ENCODE measurements at places on chromosomes 12 and 14.

- DNase-seq = no peak
Observed at GRCh38 chr14:101373690-101374295, 187.5 kb upstream of the DIO3 start.

- DNase-seq = no peak
Observed at GRCh38 chr12:124365726-124366430, 71.0 kb downstream of the RFLNA start.

DNA sequence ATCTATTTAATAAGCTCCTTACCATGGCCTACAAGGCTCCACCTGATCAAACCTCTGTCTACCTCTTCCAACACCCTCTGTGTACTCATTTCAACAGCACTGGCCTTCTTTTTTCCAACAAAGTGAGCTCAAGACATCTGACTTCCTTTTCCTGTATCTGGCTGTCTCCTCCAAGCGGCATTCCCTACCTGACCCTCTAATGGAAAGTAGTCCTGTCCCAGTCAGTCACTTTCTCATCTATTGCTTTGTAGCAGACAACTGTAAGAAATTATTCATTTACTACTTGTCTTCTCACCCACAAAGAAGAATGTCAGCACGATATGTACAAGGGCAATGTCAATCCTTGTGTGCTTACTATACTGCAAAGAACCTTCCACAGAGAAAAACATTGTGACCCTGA, 149.6 kb downstream of the MED13L start:
- DNase-seq = no peak

DNA sequence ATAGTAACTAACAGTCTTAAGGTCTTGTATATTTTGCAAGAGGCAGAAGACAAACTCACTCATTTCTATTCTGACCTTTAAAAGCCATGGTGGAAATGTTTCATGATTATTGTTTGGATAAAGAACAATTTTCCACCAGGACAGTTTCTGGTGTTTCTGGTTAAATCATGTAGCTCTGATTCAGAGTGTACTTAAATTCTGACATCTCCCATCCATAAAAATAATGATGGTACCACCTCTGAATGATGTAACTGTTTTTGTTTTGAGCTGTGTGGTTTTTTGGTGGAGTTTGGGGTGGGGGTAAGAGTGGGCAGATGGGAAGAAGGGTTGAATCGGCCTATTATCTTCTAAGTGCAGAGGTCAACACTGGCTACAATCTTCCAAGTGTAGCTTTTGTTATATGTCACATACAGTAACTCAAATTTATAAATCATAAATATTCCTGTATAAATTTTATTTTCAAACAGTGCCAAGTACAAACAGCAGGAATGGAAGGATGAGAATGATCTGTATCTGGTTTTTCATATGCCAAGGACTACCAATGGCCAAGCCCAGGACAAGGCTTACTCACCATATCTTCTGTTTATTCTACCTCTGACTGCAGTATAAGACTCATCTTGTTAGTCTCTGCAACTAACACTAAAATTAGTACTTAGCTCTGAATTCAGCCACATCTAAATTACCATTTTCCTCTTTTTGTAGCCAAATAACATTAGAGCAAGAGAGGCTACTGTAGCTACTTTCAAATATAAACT, 108.7 kb downstream of the BCAT1 start:
- DNase-seq = no peak

- no peak for DNase-seq
Observed at GRCh38 chr12:43102546-43103264, 449.3 kb downstream of the ADAMTS20 start.

- no peak for DNase-seq
Observed at GRCh38 chr12:103016381-103016780, 58.9 kb downstream of the ASCL1 start.

DNA sequence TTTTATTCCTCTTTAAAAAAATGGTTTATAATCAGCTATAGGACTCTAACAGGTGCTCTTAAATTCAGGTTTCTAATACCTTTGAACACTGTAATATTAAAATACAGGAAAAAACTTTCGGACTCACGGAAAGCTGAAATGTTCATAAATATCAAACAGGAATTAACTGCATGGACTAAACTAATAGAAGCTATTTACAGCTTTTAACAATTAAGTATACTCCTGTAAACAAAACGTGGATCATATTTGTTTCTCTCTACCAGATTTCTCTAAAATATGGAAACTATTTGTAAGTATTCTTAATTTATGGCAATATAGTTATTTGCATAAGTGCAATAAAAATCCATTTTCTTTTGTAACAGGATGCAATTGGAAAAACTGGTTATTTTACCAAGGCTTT, 108.9 kb upstream of the RESF1 start:
- DNase-seq = no peak

DNA sequence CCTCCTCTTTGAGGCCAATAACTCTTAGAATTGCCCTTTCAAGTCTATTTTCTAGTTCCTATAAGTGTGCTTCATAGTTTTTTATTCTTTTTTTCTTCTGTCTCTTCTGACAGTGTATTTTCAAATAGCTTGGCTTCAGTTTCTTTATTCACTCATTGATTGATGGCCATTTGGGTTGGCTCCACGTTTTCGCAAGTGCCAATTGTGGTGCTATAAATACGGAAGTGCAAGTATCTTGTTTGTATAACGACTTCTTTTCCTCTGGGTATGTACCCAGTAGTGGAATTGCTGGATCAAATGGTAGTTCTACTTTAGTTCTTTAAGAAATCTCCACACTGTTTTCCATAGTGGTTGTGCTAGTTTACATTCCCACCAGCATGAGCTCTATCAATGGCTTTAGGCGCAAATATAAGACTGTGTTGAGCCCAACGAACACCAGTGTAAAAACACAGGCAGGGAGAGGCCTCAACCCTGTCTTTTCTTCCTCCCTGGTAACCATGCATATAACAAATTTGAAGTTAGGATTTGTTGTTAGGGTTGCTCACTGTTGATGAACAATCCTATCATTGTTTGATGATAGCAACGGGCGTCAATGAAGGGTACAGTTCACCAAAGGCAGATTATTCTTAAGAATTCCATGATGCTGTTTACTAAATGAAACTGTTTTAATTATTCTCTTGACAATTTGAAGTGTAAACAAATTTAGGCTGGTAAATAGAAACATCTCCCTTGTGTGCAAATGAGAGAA, 13.3 kb upstream of the LMNTD1 start:
- no peak for DNase-seq

DNA sequence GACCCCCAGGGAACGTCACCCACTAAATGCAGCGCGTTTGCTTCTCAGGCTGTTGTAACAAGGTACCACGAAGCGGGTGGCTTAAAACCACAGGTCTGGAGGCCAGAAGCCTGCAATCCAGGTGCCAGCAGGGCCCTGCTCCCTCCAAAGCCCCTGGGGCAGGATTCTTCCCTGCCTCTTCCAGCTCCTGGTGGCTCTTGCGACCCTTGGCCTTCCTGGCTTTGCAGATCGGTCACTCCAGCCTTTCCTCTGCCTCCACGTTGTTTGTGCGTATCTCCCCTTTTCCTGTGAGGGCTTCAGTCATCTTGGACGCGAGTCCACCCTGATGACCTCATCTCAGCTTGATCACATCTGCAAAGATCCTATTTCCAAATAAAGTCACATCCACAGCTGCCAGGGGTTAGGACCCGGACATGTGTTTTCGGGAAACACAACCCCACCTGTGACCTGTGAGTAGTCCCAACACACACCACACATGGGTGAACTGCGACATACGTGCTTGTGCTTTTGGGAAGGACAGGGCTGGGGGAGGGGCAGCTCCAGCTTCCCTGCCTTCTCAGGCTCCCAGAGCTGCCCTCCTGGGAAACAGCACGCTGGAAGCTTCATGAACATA, 114.5 kb upstream of the NCOR2 start:
- peak; percentile 77 for DNase-seq

DNA sequence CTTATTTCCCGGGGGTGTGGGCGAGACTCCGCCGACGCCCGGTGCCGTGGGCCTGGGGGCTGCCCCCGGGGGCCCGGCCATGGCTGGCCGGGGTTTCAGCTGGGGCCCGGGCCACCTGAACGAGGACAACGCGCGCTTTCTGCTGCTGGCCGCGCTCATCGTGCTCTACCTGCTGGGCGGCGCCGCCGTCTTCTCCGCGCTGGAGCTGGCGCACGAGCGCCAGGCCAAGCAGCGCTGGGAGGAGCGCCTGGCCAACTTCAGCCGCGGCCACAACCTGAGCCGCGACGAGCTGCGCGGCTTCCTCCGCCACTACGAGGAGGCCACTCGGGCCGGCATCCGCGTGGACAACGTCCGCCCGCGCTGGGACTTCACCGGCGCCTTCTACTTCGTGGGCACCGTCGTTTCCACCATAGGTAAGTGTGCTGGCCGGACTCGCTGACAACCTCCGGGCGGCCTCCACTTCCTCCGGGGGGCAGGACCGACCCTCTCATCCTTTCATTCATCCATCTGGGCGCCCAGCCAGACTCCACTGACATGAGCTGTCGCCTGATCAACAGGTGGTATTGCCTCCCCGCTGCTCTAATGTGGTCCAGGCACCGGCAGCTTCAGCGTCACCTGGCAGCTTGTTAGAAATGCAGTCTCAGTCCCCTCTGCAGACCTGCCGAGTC, 467 bp downstream of the KCNK13 start:
- DNase-seq = peak; percentile 45

- no peak for DNase-seq
Observed at GRCh38 chr12:102433304-102433703, 47.1 kb downstream of the IGF1 start.

DNA sequence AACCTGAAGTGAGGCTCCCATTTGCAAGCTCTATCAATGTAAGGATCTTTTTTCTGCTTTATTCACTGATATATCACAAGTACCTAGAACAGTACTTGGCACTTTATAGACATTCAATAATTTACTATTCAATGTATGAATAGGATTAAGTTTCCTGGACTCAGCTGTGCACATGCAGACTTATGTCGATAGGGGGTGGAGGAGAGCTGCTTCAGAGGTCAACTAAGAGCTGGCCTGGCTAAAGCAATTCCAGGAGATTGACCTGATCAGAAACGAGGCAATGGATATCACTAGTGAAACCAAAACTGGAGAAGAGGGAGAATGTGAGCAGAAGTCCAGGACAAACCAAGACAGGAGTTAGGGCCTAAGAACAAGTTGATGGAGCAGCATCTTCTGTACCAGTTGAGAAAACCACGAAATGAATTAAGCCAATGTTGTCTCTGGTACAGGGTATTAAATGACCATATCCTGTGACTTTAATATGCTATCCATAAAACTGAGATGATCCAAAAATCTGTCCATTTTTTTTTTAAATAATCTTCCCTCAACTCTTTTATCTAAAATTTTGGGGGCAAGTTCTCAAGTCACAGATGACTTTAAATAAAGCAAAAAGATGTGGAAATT, 169.2 kb downstream of the PIK3C2G start:
- DNase-seq = peak; percentile 30

DNA sequence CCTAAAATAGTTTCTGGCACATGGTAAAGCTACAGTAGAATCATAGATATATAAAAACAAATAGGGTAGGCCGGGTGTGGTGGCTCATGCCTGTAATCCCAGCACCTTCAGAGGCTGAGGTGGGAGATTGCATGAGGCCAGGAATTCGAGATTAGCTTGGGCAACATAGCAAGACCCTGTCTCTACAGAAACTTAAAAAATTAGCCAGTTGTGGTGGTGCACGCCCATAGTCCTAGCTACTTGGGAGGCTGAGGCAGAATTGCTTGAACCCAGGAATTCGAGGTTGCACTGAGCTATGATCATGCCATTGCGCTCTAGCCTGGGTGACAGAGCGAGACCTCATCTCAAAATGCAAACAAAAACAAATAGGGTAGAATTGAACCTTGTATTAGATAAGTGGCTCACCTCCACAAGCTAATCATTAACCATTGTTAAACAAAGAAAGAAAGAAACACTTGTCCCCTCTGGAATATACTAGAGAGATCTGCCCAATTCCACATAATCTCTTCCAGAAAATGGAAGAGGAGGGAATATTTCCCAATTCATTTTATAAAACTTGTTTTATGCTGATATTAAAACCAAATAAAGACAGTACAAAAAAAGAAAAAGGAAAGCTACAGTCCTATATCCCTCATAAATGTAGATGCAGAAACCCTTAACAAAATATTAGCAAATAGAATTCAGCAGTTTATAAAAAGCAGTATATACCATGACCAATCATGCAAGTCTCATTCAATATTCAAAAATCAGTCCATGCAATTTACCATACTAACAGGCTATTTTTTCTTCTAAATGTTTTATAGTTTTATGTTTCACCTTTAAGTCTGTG, 22.7 kb upstream of the DHRS2 start:
- no peak for DNase-seq

DNA sequence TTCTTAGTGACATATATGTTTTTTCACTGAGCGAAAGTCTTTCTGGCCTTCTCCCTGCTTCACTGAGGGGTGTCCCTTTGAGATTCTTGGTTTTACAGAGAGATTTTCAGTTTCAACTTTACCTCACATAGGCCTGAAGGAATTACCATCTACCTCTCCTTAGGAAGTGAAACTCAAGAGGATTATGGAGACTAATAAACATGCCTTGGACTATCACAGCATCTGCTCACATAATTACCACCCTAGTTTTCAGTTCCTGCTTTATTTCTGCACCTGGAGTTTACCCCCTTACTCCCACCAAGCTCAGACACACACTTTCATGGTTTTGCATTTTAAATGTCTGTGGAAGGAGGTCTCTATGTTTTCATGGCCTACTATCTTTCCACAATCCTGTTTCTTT, 118.3 kb upstream of the SCAF11 start:
- no peak for DNase-seq

GRCh38 chr12:112327209-112327938, 54.9 kb downstream of the HECTD4 start:
- no peak for DNase-seq

- DNase-seq = no peak
Observed at GRCh38 chr14:29290441-29290840, 523.9 kb downstream of the FOXG1 start.

GRCh38 chr14:55052269-55052930, 953 bp downstream of the MAPK1IP1L start:
- no peak for DNase-seq

DNA sequence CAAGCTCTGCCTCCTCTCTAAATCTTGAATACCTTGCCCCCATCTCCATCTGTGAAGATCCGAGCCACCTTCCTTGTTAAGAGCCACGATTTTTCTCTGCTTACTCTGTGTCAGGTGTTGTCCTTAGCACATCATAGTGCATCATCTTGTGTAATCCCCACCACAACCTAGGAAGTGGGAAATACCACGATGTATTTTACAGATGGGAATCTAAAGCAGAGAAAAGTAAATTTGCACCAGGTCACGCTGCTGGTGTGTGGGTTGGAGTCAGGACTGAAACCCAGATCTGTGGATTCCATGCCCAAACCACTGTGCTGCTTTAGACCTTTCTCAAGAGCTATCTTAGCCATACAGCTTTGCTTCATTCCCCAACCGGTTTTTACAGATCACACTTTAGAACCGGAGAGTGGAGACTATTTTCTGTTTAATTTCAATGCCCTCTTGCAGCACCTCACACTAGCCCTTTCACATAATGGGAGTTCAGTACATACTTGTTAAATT, 94.6 kb downstream of the PPM1A start:
- no peak for DNase-seq

GRCh38 chr12:114439261-114439683, 33.3 kb upstream of the TBX5 start:
- no peak for DNase-seq
